ENCODE measurements at places on chromosomes 2 and 18. TPM values are rescaled to one million over a fixed set of nuclear protein-coding genes. Genes with fewer than 3 reads are reported as not detected.

DNA sequence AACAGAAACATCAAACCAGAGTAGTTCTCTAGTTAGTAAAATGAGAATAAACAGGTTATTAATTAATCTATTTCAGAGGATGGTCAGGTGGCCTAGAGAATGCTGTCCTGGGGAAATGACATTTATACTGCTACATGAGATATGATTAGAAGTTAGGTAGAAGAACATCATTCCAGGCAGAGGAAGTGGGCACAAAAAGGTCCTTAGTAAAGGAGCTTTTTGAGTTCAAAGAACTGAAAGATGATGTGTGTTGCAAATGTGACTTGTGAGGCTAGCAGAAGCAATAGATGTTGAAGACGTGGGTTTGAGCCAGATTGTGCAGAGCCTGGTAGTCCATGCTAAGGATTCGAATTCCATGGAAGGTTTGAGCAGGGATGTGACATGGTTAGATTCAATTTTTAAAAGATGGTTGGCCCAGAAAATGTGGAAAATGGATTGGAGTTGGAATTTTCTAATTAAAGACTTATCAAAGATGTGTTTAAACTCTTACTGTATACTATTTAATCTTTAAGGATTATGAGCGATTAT lies 34.2 kb downstream of the RAB10 start:
- DNase-seq = no peak

DNA sequence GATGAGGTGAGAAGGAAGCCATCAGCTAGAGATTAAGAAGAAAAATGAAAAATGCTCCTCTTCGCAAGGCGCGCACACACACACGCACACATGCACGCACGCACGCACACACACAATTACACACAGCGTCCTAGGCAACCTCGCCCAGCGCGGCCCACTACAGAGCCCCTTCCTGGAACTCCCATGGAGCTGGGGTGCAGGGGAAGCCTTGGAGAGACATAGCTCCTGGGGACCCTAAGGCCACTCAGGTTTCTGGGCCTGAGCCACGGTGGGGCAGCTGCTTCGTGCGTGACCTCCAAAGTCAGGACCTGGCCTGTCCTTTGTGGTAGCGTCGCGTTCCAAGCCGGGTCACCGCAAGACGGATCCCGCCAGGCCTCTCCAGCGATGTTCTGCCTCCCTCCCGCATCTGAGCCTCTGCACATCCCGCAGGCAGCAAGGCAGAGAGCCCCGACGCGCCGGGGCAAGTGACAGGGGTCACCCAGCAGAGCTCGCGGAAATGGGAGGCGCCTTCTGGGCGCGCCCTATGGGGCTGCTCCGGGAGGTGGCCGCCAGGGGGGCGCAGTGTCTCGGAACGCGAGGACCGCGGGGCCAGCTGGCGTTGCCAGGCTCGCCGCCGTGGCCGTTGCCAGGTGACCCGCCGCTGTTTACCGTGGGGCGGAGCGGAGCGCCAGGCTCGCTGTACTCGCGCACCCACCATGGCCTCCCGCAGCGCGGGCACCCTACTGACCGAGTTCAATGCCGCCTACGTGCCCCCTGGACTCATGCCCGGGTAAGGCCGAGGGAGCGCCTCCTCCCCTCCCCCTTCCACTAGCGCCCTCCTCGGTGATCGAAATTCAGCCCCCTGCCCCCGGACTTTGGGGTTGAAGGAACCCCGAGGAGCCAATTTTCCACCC lies 79.0 kb downstream of the CIB4 start:
- DNase-seq = peak; percentile 81

GRCh38 chr2:68700560-68700959 lies 34.1 kb upstream of the ARHGAP25 start:
- DNase-seq = no peak

- DNase-seq = peak; percentile 36
Observed at GRCh38 chr2:224449212-224450147, 47.6 kb upstream of the FAM124B start.

DNA sequence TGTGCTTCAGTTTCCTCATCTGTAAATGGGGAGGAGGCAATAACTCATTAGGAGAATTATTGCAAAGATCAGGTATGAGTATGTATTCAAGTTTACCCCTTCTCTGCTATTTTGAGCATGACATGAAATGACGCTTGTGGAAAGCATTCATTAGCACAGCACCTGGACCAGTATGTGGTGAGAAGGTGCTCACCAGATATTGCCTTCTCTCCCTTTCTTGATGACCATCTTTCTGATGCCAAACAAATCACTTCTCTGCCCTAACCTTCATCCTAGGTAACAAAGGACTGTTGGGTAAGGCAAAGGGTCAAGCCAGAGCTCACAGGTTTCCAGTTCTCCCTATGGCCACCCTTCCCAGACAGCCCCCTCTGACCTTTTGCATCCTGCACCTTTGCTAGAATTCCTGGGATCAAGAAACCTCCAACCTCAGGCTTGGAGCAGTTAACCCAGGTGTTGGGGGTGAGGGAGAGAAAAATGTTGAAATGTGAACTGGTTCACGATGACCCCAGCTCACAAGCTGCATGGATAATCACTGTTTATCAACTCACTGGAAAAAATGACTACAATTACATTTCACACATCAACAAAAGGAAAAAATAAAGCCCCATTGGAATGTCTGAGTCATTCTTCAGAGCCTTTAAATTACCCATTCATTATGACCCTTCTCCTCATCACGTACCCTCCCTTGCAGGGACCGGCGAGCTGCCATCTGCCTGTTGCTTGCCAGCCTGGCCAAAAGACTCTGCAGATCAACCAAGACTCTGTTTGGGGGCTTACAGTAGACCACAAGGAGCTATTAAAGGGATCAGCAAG lies 41.6 kb downstream of the LBH start:
- DNase-seq = peak; percentile 37

- no peak for DNase-seq
Observed at GRCh38 chr18:251572-251971, 16.3 kb downstream of the THOC1 start.

- DNase-seq = peak; percentile 79
Observed at GRCh38 chr18:76126327-76126726, 368.7 kb downstream of the ZNF516 start.

GRCh38 chr2:98088261-98088660 lies 1.3 kb downstream of the VWA3B start:
- peak; percentile 18 for DNase-seq

- no peak for DNase-seq
Observed at GRCh38 chr2:80102026-80102425, 202.5 kb downstream of the LRRTM1 start.

- DNase-seq = peak; percentile 71
Observed at GRCh38 chr2:27085673-27086089, 891 bp upstream of the KHK start.

DNA sequence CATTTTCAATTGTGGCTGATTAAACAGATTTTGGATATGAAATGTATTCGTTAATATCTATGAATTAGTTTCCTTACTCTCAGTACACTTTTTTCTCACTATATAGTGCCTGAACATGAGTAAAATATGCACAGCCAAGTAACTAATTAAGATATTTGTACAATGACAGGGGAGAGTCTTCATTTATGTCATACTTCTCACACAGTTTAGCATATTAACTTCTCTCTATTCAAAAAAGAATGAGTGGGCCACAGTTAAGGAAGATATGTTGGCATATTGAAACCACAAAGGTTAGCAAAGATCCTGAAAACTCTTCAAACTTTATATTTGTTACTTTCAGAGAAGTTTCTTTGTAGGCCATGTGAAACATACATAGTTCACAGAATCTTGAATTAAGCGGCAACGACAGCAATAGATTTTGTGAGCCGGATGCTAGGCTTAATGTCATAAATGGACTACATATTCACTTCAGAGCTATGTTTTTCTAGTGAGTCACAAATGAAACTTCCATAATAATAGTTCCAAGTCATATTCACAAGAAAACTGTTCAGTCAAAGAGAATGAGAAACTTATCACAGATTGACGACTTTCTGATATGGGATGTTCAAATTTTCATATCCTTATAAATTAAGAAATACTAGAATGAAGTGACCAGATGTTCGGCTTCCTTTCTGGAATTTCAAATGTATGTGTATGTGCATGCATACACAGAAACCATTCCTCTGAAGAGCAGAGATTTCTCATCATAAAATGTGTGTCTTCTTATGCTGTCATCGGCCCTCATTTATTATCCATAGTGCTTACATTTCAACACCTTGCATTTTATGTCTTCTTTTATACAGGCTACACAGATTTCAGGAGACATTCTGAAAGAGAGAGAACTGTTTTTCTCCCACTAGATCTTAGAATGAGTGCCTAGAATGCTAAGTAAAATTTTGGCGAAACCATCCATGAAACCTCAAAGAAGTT lies 584.0 kb downstream of the SATB2 start:
- no peak for DNase-seq

DNA sequence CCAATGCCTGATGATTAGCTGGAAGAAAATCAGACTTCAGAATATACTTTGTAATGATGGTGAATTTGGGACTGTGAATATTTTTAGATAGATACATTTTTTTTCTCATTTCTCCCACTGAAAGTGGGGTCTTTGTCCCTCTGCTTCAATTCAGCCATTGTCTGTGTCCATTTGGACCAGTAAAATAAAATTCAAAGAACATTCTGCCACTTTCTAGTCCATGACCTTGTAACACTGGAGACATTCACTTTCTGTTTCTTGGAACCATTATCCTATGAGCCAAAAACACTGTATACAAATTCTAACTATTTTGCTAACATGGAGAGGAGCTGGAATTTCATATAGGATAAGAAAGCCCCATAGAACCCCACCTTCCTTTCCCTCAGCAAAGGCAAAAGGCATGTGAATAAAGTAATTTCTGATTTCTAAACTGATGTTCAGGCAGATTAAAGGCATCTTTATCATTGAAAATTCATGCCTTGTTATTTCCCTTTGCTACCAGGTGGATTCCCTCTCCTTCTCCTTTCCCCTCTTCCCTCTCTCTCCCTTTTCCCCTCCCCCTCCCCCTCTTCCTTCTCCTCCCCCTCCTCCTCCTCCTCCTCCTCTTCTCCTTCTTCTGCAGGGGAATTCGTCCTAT lies 2010.4 kb upstream of the LRRTM1 start:
- no peak for DNase-seq

DNA sequence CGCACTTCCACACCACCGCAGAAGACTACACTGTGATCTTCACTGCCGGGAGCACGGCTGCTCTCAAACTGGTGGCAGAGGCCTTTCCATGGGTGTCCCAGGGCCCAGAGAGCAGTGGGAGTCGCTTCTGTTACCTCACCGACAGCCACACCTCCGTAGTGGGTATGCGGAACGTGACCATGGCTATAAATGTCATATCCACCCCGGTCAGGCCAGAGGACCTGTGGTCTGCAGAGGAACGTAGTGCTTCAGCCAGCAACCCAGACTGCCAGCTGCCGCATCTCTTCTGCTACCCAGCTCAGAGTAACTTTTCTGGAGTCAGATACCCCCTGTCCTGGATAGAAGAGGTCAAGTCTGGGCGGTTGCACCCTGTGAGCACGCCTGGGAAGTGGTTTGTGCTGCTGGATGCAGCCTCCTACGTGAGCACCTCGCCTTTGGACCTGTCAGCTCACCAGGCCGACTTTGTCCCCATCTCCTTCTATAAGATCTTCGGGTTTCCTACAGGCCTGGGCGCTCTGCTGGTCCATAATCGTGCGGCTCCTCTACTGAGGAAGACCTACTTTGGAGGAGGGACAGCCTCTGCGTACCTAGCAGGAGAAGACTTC lies 12.5 kb downstream of the MOCOS start:
- DNase-seq = no peak

DNA sequence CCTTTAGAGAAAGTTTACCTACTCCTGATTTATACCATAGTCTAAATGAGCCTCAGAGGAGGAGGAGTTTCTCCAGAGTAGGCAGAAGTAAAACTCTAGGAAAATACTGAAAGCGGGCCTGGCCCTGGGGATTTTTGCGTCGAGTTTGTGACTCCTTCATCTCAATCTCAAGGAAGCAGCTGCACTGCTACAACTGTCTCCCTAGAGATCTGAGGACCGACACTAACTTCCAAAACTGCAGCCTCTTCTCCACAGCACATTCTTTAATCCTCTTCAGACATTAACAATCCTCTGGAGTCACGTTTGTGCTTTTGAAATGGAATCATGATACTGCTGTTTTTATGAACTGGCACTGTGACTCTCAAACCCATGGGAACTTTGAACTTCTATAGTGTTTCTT lies 281.4 kb downstream of the KCNS3 start:
- peak; percentile 48 for DNase-seq

DNA sequence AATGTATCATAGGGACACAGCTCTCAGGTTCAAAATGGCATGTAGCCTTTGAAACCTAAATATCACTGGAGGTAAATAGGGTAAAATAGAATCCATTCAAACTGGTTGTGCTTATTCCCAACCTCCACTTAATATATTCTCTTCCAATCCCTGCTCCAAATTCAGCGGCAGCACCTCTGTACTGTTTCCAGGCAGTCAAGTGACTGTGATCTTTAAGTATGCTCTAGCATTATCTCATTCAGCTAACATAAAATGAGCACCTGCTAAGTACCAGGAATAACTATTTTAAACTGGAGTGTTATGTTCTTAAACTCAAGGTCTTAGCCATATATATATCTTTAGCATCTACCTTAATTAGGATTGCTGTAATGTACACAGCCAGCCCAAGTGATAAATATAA lies 269.2 kb upstream of the SESTD1 start:
- no peak for DNase-seq

GRCh38 chr2:237600205-237600846 lies 9.8 kb upstream of the RAB17 start:
- DNase-seq = peak; percentile 86

DNA sequence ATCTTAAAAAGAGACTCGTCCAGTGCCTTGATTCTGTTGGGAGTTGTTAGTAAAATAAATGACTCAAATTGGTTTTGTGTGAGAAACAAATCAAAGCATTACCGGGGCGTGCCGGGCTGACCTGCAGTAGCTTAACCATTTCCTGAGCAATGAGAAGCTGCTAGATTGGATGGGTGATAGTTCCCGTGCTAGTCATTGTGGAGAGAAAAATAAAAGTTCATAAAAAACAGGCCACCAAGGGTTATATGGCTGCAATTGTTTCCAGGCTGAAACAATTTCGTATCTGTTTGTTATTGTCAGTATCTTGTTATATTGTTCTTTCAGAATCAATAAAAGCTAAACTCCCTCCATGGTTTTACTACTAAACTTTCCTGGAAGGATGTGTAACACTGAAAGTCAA lies 314.4 kb downstream of the MTX2 start:
- no peak for DNase-seq

GRCh38 chr18:31424383-31424988 lies 23.1 kb upstream of the DSG3 start:
- no peak for DNase-seq

DCDC2C gene
- total RNA-seq = not detected

CENPA gene
- total RNA-seq = 3.1 TPM

MC5R gene
- total RNA-seq = not detected

OSBPL6 gene
- 12.0 TPM for total RNA-seq

NTSR2 gene
- total RNA-seq = not detected

PTPRM gene
- total RNA-seq = 109 TPM

LYG2 gene
- total RNA-seq = not detected

FTCDNL1 gene
- 6.7 TPM for total RNA-seq

RPL31 gene
- 1,430 TPM for total RNA-seq

TWIST2 gene
- total RNA-seq = 21.8 TPM

Data from tongue (tissue), 3 donors.